ENCODE measurements at places on chromosomes 7 and 10.

- no peak for DNase-seq
Observed at GRCh38 chr10:123879606-123880257, 11.9 kb downstream of the CPXM2 start.

GRCh38 chr10:52040486-52040885 lies 273.6 kb upstream of the DKK1 start:
- DNase-seq: no peak

- no peak for DNase-seq
Observed at GRCh38 chr7:30321089-30321881, 36.9 kb downstream of the ZNRF2 start.

DNA sequence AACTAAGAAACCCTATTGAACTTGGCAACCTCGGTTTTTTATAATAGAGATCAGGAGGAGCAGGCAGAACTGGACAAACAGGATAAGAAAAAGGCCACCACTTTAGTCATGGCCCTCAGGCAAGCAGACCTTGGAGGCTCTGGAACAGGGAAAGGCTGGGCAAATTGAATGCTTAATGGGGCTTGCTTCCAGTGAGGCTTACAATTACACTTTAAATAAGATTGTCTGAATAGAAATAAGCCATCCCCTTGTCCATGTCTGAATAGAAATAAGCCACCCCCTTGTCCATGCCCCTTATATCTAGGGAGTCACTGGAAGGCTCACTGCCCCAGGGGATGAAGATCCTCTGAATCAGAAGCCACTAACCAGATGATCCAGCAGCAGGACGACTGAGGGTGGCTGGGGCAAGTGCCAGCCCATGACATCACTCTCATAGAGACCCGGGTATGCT lies 40.6 kb downstream of the AKR1B15 start:
- DNase-seq: no peak

GRCh38 chr7:35983626-35984025 lies 169.4 kb upstream of the EEPD1 start:
- DNase-seq: peak; percentile 21

DNA sequence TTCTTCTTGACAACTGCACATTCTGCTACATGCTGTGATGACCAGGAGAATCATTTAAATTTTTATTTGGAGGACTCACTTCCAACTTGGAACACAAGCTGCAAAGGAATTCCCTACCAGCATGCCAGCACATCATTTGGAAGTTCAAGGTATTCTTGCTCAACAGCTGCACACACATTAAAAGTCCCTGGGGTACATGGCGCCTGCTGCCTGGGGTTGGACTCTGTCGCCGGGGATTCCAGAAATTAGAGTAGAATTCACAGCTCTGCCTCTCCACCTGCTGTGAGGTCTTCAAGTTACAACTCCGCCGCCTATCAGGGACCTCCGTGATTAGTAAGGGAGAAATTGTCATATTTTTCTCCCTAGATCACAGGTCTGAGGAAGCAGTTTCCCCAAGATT lies 1.1 kb downstream of the ZNF32 start:
- no peak for DNase-seq

- peak; percentile 41 for DNase-seq
Observed at GRCh38 chr7:2954433-2954853, 89.2 kb downstream of the CARD11 start.

DNA sequence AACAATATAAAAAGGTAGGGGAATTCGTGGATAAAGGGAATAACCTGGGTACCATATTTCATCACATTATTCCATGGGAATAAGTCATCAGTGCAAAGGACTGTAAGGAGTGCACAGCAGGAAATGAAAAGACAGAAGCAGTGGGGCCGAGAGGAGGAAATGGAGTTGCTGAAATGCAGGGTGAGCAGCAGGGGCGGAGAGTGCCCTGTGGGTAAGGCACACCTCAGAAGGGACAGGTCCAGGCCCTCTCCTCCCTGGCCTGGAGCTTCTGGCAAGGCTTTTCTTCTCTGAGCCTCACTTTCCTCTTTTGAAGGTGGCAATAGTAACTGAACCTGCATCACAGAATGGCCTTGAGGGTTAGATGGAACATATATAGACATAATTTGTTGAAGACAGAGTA lies 26.2 kb downstream of the IKZF1 start:
- DNase-seq: no peak

DNA sequence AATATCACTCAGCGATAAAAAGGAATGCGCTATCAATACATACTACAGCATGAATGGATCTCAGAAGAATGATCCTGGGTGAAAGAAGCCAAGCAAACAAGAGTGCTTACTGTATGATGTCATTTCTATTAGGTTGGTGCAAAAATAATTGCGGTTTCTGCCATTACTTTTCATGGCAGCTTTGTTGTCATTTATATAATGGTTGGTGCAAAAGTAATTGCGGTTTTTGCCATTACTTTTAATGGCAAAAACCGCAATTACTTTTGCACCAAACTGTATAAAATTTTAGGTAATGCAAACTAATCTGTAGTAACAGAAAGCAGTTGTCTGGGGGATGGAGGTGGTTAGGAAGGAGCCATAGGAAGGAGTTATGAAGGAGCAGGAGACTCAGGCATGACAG lies 318.3 kb upstream of the ZMIZ1 start:
- no peak for DNase-seq

DNA sequence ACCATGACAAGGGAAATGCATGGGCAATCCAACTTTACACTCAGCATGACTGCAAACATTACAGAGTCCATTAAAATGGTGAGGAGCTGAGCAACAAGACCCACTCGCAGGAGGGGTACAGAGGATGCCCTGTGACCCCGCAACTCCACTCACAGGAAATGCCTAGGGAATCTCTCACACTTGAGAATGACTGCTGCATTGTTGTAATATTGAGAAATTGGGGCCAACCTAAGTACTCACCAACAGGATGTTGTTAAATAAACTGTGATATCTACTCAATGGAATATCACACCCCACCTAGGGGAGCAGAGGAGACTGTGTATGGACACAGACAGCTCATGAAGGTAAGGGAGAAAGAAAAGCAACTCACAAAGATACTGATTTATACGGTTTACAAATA lies 53.4 kb upstream of the CAMK2B start:
- no peak for DNase-seq

DNA sequence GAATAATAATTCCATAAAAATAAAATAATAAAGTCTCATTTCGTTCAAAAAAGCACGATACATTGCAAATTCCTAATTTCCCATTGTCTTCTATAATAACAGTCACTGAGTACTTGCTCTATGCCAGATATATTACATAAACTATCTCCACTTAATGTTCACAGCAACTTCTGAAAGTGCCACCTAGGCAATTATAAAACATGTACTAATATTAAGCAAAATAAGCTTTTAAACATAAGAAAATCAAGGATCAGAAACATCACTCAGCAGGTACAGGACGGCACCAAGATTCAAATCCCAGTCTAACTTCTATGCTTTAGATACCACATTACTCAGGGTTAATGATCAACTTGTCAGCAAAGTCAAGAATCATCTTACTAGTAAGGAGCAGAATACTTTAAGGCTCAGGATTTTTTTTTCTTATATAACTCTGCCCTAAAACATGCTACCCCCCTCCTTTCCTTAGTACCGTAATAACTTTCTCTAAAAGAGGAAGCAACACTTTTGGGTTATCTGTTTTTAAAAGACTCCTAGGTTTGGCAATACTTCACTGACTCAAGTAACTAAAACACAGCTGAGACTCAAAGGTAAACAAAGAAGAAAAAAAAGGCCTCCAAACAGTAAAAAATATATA lies 51.3 kb downstream of the USP6NL start:
- peak; percentile 13 for DNase-seq

Data from suppressor macrophage (primary cell).